ENCODE measurements at places on chromosomes 1 and 21. TPM values are rescaled to one million over a fixed set of nuclear protein-coding genes. Genes with fewer than 3 reads are reported as not detected.

FCAMR gene
- not detected for total RNA-seq

LRRC71 gene
- not detected for total RNA-seq

C1orf116 gene
- not detected for total RNA-seq

STUM gene
- 0.98 TPM for total RNA-seq

RHD gene
- not detected for total RNA-seq

CRABP2 gene
- total RNA-seq = 62.7 TPM

LENEP gene
- total RNA-seq = not detected

RGS5 gene
- total RNA-seq = 6.4 TPM

CD84 gene
- not detected for total RNA-seq

All from fibroblast of the aortic adventitia (primary cell).